ENCODE measurements at places on chromosomes 2 and 18.

DNA sequence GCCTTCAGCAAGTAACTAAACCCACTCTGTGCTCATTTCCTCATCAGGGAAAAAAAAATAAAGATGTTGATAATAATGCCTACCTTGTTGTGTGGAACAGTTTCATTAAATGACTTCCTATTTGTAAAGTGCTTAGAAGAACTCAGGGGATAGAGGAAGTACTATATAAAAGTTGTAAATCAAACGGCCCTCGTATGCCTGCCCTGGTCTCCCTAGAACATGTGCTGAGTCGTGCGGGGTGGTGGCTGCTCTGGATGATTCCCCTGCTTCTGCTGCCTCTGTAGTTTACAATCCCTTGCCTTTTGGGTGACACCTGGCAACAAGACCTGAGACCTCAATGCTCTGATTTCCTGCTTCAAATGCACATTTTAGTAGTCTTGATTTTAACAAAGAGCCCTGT, 170.0 kb downstream of the CERS6 start:
- H3K4me1 ChIP-seq, result no peaks in the 10 kb centered on the region
- no peak for DNase-seq
- H3K27me3 ChIP-seq, result no peaks in the 10 kb centered on the region
- H3K27ac ChIP-seq, result no peak overlapping the region
- H3K36me3 ChIP-seq, result no peaks in the 10 kb centered on the region
- H3K4me3 ChIP-seq, result no peak overlapping the region

DNA sequence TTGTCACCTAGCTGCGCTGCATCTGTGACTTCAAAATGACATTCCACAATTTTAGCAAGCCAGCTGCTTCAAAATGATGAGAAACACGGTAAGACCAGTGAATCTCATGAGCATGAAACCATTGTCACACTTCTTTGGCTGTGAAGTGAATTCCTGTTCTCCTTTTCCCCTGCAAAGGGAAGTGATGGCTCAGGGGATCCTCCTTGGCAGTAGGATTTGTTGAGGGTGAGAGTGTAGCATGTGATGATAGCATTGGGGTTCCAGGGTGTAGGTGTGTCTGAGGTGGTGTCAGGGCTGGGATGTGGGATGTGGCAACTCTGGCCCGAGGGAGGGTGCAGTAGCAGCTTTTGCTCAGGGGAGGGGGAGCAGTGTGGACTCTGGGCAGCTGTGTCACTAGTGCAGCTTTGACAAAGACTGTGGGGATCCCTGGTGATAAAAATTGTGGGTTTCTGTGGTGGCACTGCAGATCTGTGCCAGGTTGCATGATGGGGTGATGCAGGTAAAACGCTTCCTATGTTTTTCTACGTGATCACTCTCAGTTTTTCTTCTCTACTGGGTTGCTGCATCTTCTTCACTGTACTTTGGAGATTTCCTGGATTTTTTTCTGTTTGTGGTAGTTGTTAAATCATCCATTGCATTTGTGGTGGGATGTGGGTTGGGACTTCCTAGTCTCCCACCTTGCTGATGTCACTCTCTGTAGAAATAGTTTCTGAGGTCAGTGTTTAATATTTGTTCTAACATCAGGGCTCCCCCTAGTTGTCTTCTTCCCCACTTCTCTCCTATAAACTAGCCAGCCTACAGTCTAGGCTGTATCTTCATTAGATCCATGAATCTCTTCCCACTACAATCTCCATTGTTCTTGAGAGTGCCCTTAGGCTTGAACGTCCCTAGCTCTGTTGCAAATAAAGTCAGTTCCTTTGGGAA, 107.0 kb downstream of the ACTR3 start:
- H3K36me3 ChIP-seq, result no peaks in the 10 kb centered on the region
- no peak overlapping the region for H3K27ac ChIP-seq
- DNase-seq, result no peak
- H3K4me3 ChIP-seq, result no peak overlapping the region
- no peaks in the 10 kb centered on the region for H3K27me3 ChIP-seq

DNA sequence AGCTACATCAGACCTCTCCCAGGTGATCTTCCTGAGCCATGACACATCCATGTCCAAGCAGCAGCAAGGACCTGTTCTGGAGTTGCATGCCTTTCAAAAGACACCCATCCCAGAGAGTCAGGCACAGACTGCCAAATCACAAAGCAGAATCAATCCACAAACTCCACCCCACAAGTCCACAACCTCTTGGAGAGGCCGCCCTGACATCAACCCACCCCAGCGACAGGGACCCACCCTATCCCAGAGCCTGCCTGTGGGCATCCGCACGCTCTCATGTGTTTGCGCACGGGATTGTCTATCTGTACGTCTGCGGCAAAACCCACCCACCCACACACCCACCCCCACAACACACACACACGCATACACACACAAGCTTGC, 11.9 kb downstream of the SMAD7 start:
- H3K4me1 ChIP-seq, result peaks cover 19% of the 10 kb centered on the region
- no peak overlapping the region for H3K4me3 ChIP-seq
- no peaks in the 10 kb centered on the region for H3K36me3 ChIP-seq
- no peaks in the 10 kb centered on the region for H3K27me3 ChIP-seq

DNA sequence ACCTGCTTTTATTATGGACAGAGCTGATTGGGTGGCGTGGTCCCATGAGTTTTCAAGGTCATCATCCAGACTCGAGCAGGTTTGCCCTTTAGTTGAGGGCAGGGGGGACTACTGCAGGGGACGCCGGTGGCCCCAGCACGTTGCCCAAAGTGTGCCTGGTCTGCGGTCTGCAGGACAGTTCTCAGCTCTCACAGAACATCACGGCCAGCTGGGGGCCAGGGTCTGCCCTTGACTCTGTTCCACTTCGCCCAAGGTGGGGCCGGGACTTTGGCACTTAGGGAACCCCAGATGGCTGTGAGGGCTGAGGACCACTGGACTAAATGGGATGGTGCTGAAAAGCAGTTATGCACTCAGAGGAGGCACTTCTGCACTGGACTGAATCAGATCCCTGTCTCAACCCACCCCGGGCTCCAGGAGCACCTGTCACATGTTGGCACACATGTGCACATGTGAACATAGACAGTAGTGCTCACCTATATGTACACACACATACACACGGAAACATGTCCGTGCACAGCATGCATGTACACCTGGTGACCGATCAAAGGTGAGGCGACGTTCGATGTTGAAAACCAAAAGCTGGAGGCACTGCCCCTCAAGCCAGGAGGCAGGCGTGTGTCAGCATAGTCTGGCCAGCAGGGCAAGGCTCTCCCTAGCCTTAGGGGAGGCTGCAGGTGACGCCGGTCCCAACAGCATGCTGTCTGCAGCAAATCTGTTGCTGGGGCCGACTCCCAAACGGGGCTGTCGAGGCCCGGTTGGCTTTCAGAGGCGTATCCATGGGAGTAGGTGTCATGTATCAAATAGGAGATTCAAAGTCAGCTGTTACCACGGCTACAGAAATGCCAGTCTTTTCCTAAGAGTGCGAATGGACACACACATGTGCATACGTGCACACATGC, 10.2 kb downstream of the ANO7 start:
- H3K4me1 ChIP-seq, result no peaks in the 10 kb centered on the region
- H3K27ac ChIP-seq, result no peak overlapping the region
- no peak overlapping the region for H3K4me3 ChIP-seq
- DNase-seq, result no peak
- H3K27me3 ChIP-seq, result no peaks in the 10 kb centered on the region
- H3K36me3 ChIP-seq, result no peaks in the 10 kb centered on the region

GRCh38 chr2:66439812-66440542, 5.1 kb downstream of the MEIS1 start:
- no peaks in the 10 kb centered on the region for H3K27me3 ChIP-seq
- no peak overlapping the region for H3K27ac ChIP-seq

- no peaks in the 10 kb centered on the region for H3K36me3 ChIP-seq
- no peak for DNase-seq
- no peak overlapping the region for H3K4me3 ChIP-seq
Observed at GRCh38 chr2:71997843-71998242, 149.8 kb downstream of the CYP26B1 start.

DNA sequence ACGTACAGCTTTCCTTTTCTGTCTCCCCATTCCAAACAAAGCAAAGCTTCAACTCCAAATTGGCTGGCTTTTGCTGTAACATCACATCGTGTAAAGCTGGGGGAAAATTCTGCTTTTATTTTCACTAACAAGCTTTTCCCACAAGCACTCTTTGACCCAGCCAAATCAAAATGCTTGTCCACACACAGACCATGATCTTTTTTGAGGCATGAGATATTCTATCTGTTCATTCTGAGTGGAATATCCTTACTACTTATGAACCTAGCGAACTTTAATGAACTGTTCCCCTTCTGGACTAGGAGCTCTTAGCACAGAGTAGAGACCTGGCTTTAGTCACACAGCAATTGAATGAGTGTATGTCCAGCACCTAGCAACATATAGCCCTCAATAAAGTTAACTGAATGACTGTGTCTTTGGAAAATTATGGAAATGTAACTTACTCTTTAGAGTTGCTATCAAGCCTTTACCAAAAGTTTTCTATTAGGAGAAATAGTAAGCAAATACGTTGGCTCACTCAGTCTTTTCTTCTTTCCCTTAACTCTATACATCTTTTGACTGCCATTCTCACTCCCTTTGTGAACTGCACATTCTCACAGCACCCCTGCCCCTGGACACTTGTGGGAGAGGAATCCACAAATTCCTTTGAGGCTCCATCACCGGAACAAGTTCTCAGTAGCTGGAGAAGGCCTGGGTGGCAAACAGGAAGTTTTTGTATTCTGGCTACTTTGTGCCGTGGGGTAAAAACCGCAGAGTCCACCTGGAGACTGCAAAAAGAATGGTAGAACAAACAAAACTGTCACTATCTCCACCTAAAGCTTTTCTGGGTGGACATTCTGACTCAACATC, 1.3 kb upstream of the UBE2E3 start:
- no peak overlapping the region for H3K27ac ChIP-seq
- H3K27me3 ChIP-seq, result no peaks in the 10 kb centered on the region
- peak overlapping the region; percentile 66 for H3K4me3 ChIP-seq
- peaks cover 12% of the 10 kb centered on the region for H3K36me3 ChIP-seq
- DNase-seq, result no peak
- peaks cover 34% of the 10 kb centered on the region for H3K4me1 ChIP-seq

- H3K27me3 ChIP-seq, result no peaks in the 10 kb centered on the region
- H3K4me3 ChIP-seq, result no peak overlapping the region
- H3K36me3 ChIP-seq, result no peaks in the 10 kb centered on the region
- H3K4me1 ChIP-seq, result peaks cover 10% of the 10 kb centered on the region
- no peak for DNase-seq
- no peak overlapping the region for H3K27ac ChIP-seq
Observed at GRCh38 chr2:109247340-109247739, 118.3 kb downstream of the SH3RF3 start.

GRCh38 chr2:120748741-120749140, 13.1 kb downstream of the GLI2 start:
- no peaks in the 10 kb centered on the region for H3K36me3 ChIP-seq
- DNase-seq, result no peak
- H3K27me3 ChIP-seq, result no peaks in the 10 kb centered on the region
- H3K4me1 ChIP-seq, result peaks cover 29% of the 10 kb centered on the region
- no peak overlapping the region for H3K27ac ChIP-seq
- H3K4me3 ChIP-seq, result no peak overlapping the region

DNA sequence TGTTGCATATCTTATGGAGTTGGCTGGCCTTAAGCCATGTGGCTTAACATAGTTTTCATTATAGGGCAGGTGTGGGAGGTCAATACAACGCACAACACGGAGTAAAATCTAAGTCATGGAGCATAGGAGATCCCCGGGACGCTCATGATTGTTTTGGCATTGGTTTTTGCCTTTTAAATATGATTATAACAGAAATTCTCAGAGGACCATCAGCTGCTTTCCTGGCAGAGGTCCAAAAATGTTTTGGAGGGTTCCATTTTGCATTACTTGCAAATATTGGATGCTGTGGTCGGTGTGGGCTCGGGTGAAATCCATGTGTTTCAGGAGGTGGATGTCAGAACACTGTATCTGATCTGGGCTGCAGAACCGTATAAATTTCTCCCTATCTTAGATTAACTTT, 3.4 kb downstream of the NCOA1 start:
- H3K27ac ChIP-seq, result no peak overlapping the region
- H3K4me1 ChIP-seq, result peaks cover 19% of the 10 kb centered on the region
- no peak for DNase-seq
- H3K4me3 ChIP-seq, result no peak overlapping the region
- H3K36me3 ChIP-seq, result no peaks in the 10 kb centered on the region

GRCh38 chr2:207226243-207226642, 60.5 kb upstream of the KLF7 start:
- no peaks in the 10 kb centered on the region for H3K36me3 ChIP-seq
- DNase-seq, result no peak
- H3K4me1 ChIP-seq, result no peaks in the 10 kb centered on the region
- H3K27me3 ChIP-seq, result no peaks in the 10 kb centered on the region

GRCh38 chr2:133591164-133591563, 22.9 kb upstream of the NCKAP5 start:
- no peaks in the 10 kb centered on the region for H3K4me1 ChIP-seq
- H3K4me3 ChIP-seq, result no peak overlapping the region
- no peaks in the 10 kb centered on the region for H3K36me3 ChIP-seq
- no peak overlapping the region for H3K27ac ChIP-seq
- H3K27me3 ChIP-seq, result no peaks in the 10 kb centered on the region
- DNase-seq, result no peak

DNA sequence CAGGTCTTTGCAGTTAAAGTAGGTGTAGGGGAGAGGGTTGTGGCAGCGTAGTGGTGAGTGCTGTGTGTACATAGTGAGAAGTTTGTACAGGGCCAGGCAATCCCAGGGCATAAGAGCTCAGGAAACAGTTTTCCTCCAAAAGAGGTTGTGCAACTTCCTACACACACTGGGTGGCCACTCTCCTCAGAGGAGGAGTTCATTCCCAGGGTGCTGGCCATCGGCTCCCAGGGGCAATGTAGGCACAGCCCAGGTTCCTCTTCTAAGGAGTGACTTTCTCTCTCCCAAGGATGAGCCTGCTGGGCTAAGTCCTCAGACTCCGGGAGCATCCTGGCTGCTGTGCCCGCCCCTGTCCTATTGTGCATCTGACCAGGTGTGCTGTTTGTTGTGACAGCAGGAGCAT, 3.0 kb downstream of the ACOXL start:
- H3K36me3 ChIP-seq, result no peaks in the 10 kb centered on the region
- H3K4me3 ChIP-seq, result no peak overlapping the region
- peaks cover 7% of the 10 kb centered on the region for H3K4me1 ChIP-seq
- no peak for DNase-seq
- H3K27me3 ChIP-seq, result no peaks in the 10 kb centered on the region

- H3K4me3 ChIP-seq, result no peak overlapping the region
- H3K4me1 ChIP-seq, result no peaks in the 10 kb centered on the region
- H3K27me3 ChIP-seq, result no peaks in the 10 kb centered on the region
- no peak for DNase-seq
Observed at GRCh38 chr2:179764710-179765109, 96.7 kb downstream of the ZNF385B start.

- peaks cover 30% of the 10 kb centered on the region for H3K4me1 ChIP-seq
- H3K27me3 ChIP-seq, result no peaks in the 10 kb centered on the region
- H3K4me3 ChIP-seq, result no peak overlapping the region
- H3K27ac ChIP-seq, result 0 out of 2 replicates have a peak overlapping the region, but pooled peaks have one; percentile 4
- H3K36me3 ChIP-seq, result no peaks in the 10 kb centered on the region
- no peak for DNase-seq
Observed at GRCh38 chr2:11945139-11946126, 199.0 kb downstream of the LPIN1 start.

DNA sequence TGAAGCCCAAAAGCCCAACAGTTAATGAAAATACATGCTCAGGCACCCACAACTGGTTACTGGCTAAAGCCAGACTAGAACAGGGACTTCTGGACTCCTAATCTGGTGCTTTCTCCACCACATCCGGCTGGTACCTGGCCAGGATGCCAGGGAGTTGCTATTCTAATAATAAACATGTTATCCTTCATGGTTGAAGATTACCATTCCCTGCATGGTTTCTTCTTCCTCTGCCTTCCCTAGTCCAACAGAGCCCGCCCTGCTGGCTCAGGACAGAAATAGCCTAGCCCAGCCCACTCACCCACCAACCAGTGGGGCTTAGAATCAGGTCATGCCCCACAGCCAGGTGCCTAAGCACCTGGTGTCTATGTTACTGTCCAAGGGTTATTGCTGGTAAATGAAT, 184.2 kb downstream of the TMEM247 start:
- no peaks in the 10 kb centered on the region for H3K4me1 ChIP-seq
- H3K27me3 ChIP-seq, result no peaks in the 10 kb centered on the region
- H3K36me3 ChIP-seq, result no peaks in the 10 kb centered on the region
- no peak overlapping the region for H3K27ac ChIP-seq
- no peak overlapping the region for H3K4me3 ChIP-seq

All from Karpas-422 (cell line).